ENCODE measurements at places on chromosomes 2 and 18.

- no peak for DNase-seq
These were observed 851.6 kb upstream of the CDH2 start for GRCh38 chr18:29028560-29028959.

DNA sequence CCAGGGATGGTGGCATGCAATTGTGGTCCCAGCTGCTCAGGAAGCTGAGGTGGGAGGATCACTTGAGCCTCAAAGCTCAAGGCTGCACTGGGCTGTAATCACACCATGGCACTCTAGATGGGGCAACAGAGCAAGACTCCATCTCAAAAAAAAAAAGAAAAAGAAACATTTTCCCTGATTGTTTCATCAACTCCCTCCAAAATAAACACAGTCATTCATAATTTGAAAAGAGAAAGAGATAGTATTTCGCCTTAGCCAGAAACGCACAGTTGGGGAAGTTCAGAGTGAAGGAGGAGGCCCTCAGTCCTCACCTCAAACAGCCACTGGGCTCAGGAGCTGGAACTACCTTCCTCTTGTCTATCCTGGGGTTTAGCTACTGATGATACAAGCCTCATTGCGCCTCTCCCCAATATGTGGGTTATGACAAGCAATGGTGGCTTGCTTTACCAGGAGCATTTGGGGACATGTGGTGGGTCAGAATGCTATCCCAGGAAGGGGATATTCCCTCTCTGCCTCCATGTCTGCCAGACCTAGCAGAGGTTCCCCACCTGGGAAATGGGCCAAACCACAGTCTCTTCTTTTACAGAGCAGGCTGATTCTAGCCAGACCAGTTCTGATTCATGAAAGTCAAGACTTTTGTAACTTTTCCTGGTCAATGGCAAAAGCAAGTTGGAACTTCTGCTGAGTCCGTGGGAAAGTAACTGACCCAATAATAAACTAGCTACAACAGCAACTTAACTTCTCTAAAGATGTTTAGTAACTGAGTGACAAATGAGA is 22.2 kb upstream of the TMEM87B start:
- peak; percentile 95 for DNase-seq

DNA sequence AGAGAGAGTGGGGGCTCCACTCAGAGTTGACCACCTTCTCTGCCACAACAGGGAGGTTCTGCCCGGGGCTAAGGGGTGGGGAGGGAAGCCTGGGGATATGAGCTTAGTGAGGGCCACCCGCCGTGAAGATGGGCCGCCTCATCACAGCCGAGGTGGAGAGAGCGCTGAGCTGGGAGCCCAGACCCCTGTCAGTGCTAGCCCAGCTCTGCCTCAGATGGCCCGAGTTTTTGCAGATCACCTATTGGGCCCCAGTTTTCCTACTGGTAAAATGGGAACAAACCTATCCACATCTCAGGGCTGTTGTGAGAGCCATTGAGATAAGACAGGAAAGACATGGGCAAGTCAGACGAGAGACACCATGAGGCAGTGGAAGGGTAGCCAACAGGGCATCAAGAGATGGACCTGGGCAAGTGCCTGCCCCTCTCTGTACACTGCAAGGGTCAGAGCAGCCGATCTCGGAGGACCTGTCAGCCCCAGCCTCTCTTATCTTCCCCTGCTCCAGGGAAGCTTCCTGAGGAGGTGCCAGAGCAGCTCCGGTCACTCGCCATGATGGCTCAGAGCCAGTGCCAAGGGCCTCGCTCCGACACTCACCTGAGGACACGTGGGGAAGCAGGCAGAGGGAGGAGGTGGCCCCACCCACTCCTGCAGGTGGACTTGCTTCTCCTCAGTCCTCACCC is 88.9 kb downstream of the MCFD2 start:
- no peak for DNase-seq

DNA sequence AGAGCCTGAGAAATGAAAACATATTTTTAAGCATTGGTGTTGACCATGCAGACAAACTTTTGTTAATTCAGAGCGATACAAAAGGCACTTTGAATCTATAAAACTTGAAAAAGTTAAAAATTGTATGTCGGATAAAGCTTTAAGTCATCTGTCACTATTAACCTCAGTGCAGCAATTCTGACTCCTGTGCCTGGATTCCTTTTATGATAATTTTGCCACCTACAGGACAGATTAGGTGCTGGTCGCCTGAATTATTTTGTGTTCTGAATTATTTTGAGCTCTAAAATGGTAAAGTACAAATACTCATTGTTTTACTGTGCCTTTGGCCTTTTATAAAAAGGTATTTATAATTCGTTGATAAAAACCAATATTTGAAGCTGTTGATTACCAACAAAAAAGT is 19.4 kb upstream of the RNF138 start:
- peak; percentile 25 for DNase-seq

DNA sequence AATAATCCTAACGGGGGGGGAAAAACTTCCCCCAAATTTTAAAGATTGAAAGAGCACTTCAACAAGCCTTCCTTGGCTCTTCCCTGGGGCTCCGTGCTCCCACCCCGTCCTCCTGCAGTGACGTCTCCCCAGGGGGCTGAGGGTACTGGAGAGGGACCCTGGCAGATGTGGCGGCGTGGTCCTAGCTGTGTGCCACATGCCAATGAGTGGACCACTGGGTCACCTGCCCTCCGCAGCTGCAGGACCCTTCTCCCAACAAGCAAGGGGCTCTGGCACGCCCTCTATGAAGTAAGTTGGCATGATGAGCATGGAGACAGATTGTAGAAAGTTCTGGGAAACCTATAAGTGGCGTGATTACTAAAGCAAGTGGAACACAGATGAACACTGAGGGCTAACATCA is 46.7 kb downstream of the PXDN start:
- no peak for DNase-seq

GRCh38 chr2:134127496-134127895 is 126.4 kb upstream of the MGAT5 start:
- DNase-seq = no peak

DNA sequence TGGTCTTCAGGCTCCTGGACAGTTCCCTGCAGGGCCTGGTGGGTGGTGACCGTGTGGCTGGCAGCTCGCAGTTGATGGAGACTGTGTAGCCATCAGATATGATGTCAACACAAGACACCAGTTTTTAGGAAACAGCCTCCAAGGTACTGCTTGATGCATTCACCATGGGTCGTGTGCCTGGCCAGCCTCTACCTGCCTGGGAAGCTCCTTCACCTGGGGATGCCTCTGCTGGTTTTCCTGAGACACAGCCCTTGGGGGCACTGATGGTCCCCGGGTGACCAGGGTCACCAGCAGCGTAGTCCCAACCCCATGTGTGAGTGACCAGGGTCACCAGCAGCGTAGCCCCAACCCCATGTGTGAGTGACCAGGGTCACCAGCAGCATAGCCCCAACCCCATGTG is 33.6 kb upstream of the KCNG2 start:
- no peak for DNase-seq

GRCh38 chr2:142189501-142189900 is 58.7 kb upstream of the LRP1B start:
- DNase-seq = no peak

DNA sequence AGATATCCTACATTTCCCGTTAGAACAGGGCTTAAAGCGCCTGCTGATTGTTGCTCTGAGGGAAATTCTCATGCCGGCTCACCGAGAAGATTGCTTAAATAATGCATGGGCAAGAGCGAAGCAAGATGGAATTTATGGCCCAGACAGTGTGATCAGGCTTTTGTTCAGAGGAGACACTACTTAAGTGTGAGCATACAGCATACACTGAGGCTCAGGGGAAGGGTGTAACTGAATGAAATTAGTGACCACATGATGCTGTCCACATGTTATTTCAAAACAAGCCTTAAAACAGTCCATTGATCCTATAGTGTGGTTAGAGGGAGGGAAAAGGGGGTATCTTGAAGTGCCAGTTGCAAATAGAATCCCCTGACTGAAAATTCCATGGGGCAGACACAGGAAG is 125.5 kb downstream of the RAPGEF4 start:
- no peak for DNase-seq

- no peak for DNase-seq
These were observed 87.5 kb upstream of the PXDN start for GRCh38 chr2:1831620-1832367.

GRCh38 chr2:122210898-122211856 is 455.7 kb downstream of the TSN start:
- no peak for DNase-seq
